Inflammatory macrophage (primary cell): ENCODE measurements at places on chromosomes 13 and 19.

DNA sequence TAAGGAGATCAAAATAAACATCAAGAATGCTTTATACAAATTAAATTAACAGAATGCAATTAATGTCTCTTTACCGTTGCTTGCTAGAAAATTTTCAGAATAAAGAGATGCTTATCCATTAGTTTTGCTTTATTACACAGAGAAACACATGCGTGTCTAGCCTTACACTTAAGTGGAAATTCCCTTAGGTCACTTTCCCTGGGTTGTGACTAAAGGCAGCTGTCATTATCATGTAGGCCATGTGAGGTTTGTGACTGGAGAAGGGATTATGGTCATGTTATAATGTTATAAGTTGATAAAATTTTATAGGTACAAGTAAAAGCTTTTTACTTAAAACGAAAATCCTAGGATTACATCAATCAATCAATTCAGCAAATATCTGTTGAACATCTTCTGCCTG, 121.0 kb downstream of the KCNRG start:
- DNase-seq, result no peak

GRCh38 chr19:682678-683320, 6.6 kb downstream of the FSTL3 start:
- DNase-seq, result no peak

DNA sequence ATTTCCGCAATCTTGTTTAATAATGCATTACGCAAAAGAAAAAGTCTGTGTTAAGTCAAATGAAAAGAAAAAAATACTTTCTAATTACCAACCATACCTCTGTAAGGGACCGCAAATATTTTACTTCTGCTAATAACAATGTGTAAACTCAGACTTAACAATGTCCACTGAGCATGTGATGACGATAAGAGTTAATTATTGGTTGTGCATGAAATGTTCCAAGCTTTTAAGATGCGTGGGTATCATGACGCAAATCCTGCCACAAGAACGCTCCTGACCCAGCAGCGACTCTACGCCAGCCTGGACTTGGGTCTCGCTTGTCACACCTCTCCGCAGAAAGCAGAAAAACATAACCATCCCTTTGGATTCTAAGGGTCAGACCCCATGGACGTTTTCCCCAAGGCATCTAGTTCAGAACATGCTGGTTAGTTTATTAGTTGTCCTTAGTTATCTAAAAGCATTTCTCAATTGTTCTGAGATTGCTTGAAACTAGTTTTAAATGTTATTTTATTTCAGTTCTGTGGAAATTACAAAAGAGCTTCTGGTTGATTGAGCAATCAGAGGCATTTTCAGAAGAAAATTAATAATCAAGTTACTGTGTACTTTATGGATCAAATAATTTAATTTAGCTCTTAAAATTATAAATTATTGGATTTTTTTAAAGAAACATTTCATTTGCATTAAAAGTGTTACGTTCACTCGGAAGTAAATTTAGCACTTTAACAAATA, 779.9 kb upstream of the ARGLU1 start:
- DNase-seq, result no peak

DNA sequence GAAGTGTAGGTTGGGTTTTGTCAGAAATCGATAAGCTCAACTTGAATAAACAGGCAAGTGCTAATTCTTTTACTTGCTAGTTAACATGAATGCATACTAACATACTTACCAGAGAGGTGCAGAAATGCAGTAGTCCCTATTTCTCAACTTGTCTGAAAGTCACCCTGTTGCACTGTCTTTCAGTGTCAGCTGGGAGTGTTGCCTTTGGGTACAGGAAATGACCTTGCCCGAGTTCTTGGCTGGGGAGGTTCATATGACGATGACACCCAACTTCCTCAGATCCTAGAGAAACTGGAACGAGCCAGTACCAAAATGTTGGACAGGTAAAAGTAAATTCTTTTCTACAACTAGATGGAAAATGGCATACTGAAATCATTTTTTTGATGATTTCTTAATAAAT, 103.5 kb upstream of the AKAP11 start:
- DNase-seq, result peak; percentile 75

DNA sequence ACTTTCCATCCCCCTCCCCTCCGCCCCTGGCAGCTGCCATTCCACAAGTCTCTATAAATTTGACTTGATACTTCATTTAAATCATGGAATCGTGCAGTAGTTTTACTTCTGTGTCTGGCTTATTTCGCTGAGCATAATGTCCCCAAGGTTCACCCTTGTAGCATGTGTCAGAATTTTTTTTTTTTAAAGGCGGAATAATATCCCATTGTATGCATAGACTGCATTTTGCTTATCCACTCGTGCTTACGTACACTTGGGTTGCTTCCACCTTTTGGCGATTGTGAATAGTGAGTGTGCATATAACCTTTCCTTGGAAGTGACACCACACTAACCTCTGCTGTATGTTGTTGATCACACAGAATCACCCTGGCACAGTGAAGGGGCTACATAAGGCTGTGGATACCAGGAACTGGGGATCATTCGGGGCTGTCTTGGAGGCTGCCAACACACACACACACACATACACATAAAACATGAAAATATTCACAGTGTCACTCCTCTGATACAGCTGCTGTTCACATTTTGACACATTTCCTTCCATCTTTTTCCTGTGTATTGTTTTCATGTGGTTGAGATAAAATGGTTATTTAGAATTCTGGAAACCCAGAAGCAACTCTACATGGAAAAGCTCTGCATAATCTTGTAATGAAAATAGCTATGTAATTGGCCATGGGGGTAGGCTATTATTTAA, 13.3 kb downstream of the ZNF71 start:
- no peak for DNase-seq
